ENCODE measurements at places on chromosomes 2 and 18. TPM values are rescaled to one million over a fixed set of nuclear protein-coding genes. Genes with fewer than 3 reads are reported as not detected.

DNA sequence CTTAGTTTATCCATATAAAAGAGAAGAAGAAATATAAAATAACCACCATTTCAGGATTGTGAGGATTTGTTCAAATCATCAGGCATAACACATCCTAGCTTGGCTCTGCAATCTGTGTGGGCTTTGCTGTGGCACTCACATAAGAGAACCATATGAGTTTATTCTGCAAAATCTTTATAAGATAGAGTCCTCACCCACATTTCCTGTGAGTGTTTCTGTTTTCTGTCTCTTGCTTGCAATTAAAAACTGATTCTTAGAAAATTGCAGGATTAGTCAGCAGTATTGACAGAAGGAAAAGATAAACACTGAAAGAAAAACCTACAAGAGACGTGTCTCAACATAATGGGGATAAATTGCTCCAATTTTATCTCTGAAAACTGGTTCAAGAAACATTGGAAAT is 258.5 kb downstream of the RND3 start:
- no peaks in the 10 kb centered on the region for H3K36me3 ChIP-seq
- no peak overlapping the region for H3K27ac ChIP-seq
- no peaks in the 10 kb centered on the region for H3K27me3 ChIP-seq
- DNase-seq: no peak
- H3K4me3 ChIP-seq: no peak overlapping the region
- peaks cover 61% of the 10 kb centered on the region for H3K4me1 ChIP-seq

DNA sequence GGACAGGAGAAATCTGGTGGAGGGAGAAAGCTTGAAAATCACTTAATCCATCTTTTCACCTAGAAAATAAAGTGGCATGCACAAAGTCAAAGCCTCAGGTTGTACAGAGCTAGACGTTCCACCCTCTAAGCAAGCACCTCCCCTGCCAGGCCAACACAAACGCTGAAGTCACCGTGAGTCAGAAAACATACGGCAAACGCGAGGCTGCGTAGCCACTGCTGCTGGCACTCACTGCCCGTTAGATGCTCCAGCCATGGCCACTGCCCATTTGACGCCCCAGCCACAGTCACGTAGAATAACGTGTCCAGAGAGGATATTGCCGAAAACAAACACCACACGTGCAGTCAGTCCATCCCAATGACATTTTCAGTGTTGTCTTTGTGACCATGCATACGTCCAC is 209.7 kb upstream of the PXDN start:
- H3K27me3 ChIP-seq: no peaks in the 10 kb centered on the region
- H3K4me3 ChIP-seq: no peak overlapping the region
- no peaks in the 10 kb centered on the region for H3K4me1 ChIP-seq
- peaks cover 6% of the 10 kb centered on the region for H3K36me3 ChIP-seq
- DNase-seq: no peak

- H3K36me3 ChIP-seq: peaks cover 8% of the 10 kb centered on the region
- H3K27me3 ChIP-seq: no peaks in the 10 kb centered on the region
- H3K4me1 ChIP-seq: peaks cover 18% of the 10 kb centered on the region
- H3K27ac ChIP-seq: peak overlapping the region; percentile 13
- DNase-seq: no peak
- H3K4me3 ChIP-seq: no peak overlapping the region
Measured at GRCh38 chr2:108363908-108364225, 13.9 kb upstream of the SULT1C4 start.

GRCh38 chr2:107634172-107634571 is 192.5 kb upstream of the RGPD4 start:
- H3K27me3 ChIP-seq: no peaks in the 10 kb centered on the region
- H3K4me3 ChIP-seq: no peak overlapping the region
- H3K36me3 ChIP-seq: no peaks in the 10 kb centered on the region
- H3K4me1 ChIP-seq: no peaks in the 10 kb centered on the region
- DNase-seq: no peak

UPP2 gene
- total RNA-seq: not detected

UGT1A4 gene
- 6.1 TPM for total RNA-seq
